Fibroblast of the aortic adventitia (primary cell): ENCODE measurements at places on chromosomes 1 and 21.
A peak's percentile ranks its signal among the peaks of the same experiment; 100 is the strongest.

- no peak for DNase-seq
These were observed 81.8 kb downstream of the TMEM53 start for GRCh38 chr1:44592208-44593145.

DNA sequence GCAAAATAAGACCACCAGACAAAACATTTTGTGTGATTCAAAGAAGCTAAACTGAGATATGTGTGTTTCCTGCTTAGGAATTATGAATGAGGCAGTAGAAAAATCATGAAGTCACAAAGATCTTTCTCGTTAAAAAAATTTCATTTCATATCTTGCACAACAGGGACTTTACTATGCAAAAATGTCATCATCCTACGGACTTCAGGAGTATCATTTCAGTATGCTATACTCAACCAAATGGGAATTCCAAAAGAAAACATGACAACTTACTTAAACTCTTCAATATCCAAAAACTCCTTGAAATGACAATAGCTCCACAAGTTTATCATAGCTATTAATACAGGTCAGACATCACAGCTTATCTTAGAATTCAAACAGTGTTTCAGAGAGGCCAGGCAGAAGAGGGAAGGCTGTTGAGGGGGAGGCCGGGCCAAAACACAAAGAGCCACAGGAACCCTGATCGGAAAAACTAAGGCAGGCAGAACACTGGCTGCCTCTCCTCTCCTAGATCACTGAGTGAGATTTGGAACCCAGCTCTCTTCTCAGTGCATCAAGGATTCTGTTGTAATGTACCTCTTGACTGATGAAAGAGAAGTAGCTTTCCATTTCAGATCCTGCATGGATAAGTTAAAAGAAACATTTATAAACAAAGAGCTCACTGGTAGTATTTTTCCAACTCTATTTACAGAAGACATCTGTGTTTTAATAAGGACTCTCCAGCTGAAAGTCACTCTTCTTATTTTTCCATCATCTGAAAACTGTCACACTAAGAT lies 66.9 kb downstream of the TESK2 start:
- no peak for DNase-seq

GRCh38 chr1:227127891-227128290 lies 187.8 kb downstream of the COQ8A start:
- DNase-seq = no peak

- DNase-seq = peak; percentile 34
These were observed at the start of gene COL24A1 for GRCh38 chr1:86156566-86157455. Gene COL24A1, minus strand, starts transcription at chr1:86156772. Its CDS starts 376 bp downstream, at chr1:86156396.

DNA sequence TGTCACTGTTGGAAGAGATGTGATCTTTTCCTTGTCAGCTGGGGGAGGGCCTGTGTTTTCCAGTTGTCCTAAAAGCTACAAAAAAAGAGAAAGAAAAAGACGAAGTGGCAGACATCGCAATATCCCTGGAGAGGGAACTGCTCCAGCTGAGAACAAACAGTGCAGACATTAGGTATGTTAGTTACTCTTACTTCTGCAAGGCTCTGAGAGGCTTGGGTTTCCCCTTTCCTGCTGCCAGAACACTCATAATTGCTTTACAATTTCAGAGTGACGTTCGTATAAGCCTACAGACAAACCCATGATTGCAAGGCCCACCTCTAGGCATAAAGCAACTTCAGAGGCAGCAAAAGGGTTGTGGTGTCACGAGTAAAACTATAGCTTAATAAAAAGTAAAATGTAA lies 31.1 kb downstream of the CD160 start:
- no peak for DNase-seq

DNA sequence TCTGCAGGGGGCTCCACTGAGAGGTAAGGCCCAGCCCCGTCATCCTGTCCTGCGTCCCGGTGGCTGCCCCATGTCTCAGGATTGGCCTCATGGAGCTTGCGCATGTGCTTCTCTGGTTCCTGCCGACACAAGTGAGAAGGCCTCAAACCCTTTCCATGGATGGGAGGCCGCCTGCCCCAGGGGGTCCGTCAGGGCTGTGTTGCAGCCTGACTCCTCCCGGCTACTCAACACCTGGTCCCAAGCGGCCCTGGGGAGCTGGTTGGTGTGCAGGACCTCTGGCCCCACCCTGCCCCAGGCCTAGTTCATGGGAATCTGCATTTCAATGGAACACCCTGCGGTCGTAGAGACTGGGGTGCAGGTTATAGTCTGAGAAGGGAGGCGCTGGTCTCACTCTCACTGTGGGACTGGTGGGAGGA lies 21.1 kb upstream of the PDE9A start:
- DNase-seq = no peak

- DNase-seq = no peak
These were observed 20.8 kb downstream of the VANGL2 start for GRCh38 chr1:160420881-160421842.

- DNase-seq = peak; percentile 15
These were observed 160.5 kb downstream of the LTN1 start for GRCh38 chr21:28832013-28832714.

DNA sequence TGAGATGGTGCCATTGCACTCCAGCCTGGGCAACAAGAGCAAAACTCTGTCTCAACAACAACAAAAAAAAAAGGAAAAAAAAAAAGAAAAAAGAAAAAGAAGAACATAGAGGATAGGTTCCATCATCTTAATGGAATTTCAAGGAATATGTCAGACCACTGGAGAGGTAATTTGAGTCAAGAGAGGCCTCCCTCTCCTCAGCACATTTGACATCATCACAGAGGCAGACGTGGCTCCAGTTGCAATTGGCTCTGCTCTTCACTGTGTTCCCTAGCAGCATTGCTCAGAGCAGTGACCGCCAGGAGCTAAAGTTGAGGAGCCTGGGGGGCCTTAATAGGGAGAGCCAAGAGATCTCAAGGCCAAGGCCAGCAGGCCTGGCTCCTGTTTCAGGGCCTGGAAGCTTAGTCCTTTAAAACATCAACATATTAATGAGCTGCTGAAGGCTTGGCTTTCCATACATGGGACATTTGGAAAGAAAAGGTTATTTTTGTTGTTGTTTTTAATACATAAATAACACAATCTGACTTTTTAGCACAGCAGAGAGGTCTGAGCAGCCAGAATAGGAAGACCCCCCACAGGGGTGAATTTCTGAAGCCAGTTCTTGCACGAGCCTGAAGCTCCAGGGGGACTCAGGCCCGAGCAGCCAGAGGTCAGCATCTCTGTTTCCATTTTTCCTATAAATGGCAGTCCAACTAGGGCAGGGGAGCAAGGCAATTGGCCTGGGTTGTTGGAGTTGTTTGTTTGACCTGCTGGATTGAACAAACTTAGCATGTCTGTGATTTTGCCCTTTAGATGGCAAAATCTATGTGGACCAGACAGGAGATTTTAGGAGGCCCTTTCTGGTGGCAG lies 118.3 kb upstream of the FGGY start:
- peak; percentile 62 for DNase-seq
